RKO (cell line): ENCODE measurements at places on chromosomes 3 and 15.

DNA sequence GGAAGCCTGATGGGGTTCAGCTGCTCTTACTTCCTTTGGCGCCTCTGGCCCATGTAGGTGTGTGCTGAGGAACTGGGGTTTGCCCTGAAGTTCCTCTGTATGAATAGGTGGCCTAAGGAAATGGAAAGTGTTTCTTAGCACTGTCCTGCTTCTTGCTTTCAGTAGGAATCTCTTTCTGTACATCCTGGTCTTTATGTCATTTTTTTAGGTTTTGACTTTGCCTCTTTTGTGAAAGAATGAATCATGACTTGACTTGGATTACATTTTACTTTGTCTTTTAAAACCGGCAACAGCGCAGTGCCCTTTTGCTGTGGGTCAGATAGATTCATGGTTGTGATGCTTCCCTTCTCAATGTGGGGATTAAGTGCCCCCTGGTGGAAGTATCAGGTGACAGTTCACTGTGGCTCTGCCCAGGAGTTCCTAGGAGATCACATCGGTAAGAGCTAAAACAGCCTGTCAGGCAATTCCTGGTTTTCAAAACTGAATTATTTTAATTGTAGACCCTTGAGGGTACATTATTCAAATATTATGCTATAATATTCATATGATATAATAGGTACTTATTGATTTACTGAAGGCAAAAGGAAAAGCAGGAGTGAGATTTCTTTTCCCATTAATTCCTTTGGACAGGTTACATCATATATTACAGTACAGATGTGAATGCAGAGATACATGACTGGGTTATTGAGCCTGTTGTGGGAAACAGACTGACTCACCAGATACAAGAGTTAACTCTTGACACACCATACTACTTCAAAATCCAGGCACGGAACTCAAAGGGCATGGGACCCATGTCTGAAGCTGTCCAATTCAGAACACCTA, 95.4 kb downstream of the HCN4 start:
- peak; percentile 52 for DNase-seq

DNA sequence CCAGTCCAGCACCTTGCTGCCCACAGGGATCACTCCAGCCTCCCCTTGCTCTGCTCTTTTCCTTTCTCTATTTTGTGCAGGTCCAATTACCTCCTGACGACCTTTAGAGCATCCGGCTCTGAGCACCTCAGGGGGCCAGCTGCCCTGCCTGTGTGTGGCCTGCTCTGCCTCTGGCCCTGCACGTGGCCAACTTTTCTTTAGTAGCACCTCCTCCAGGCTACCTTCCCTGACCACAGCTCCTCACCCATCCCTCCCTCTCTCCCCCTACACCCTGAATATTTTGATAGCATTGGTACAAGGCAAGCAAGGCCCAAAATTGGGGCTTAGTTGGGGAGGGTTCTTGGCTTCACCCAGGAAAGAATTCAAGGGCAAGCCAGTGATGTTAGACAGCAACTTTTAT, 66.9 kb upstream of the PRR20G start:
- no peak for DNase-seq

DNA sequence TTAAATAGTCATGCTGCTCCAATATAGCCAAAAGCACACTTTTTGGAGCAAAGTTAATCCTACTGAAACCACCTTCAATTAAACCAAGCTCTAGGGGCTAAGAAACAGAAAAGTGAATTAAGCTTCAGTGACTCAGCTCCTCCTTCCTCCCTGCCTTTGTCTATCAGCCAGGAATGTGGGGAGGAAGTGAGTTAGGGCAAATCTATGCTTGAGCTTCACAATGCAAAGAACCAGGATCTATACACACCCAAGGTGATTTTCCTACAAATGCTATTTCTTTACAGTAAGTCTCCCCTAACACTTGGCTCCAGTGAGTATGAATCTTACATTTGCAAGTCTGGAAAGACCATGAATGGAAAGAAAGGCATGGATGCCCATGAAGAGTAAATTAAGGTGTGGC, 212.1 kb downstream of the P3H2 start:
- peak; percentile 50 for DNase-seq

DNA sequence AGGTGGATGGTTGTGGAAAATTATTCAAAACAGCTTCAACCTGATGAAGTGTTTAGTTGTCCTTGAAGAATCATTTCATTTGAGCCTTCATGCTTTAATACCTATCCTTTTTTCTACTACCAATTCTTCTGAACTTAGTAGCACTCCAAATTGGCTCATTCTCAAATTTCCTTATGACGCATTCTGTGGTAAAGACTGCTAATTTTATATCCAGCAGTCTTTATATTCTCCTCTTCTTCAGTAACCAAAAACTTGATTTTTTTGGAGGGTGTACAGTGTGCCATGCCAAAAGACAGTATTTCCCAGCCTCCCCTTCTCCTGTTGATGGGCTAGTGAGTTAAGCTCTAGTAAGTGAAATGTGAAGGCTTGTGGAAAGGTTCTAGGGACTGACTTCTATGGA, 25.2 kb downstream of the CGNL1 start:
- DNase-seq, result no peak

DNA sequence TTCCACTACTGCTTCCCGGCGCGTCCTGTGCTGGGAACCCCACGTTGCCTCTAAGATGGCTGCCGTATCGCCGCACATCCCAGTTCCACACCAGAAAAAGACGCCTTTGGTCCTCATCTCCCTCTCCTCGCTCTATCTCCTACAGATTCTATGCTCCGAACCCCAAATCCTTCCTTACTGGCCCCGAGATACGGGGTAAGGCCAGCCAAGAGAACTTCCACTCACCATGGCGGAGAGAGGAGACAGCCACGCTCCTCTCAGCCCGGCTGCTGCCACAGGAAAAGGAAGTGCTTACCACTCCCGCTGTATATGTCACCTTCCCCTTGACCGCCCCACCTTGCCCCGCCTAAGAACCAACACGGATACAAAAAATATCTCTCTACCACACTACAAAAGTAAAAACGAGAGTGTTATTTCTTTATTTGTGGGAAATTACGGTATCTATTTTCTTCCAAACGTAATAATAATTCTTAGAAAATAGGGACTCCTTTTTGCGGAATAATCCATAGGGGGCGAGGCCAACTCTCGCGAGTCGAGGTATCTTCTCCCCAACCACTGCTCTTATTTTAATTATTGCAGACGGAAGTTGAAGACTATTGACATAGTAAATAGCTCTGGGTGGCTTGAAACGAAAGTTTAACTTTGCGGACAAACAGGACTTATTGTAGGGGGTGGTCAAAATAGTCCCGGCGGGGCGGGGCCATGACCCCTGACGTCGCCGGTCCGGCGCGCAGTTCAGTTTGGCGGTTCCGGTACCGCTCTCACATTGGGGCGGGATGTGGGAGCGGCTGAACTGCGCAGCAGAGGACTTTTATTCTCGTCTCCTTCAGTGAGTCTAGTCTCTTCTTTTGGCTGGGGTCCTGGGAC, at the start of the genes RPL4 and ZWILCH:
RPL4 (minus strand) TSS at position 293 of the 867 bp plus-strand sequence; CDS start at position 228, 65 bp downstream.
ZWILCH (plus strand) TSS at position 764 of the 867 bp plus-strand sequence; CDS start at position 777, 13 bp downstream.
- peak; percentile 84 for DNase-seq

DNA sequence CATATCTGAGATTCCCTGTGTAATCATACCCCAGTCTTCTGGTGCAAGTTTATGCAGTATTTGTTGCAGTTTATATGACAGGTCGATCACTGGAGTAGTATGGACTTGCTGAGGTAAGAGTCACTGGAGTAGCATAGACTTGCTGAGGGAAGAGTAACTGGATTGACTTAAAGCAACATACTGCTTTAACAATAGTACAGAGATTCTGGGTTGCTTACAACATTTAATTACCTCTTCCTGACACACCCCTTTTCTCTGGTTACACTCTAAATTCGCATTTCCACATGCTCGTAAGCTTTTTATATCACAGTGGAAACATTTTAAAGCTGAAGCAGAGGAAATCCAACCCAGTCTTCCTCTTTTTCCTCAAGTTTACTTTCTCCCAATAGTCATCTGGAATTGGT, 11.8 kb downstream of the AAGAB start:
- no peak for DNase-seq

- peak; percentile 83 for DNase-seq
Observed at GRCh38 chr3:14780927-14781507, 37.7 kb upstream of the FGD5 start.

DNA sequence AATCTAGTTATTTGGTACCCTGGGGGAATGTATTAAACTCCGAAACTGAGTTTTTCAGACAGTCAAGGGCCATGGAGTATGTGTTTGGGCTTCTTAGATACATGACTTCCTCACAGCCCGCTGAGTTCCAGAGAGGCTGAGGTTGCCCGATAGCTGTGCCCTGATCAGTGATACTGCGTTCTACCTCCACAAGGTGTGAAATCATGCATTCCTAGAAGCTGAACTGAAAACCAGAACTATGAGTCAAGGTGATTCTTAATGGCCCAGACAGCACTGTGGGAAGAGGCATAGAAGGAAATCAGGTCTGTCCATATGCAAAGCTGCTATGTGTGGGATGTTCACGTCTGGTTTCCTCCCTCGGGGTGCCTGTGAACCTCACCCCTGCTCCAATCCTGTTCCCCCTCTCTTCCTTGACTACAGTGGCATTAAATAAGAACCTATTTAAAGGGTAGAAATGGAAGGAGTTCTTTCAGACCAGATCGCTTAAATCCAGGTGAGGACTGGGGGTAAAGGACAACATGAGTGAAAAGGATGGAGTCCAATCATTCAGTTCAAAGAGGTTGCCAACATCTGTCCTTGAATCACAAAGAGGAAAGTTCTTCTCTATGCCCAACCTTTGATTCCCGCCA, 74.3 kb downstream of the MYO1E start:
- DNase-seq, result no peak

GRCh38 chr3:127182848-127183714, 9.8 kb upstream of the PRR23E start:
- no peak for DNase-seq

GRCh38 chr15:67911727-67912126, 71.9 kb upstream of the RNU6-1 start:
- no peak for DNase-seq
